ENCODE measurements at places on chromosomes 6 and 20. TPM values are rescaled to one million over a fixed set of nuclear protein-coding genes. Genes with fewer than 3 reads are reported as not detected.

PHF10 gene
- total RNA-seq = 8.5 TPM

GRCh38 chr6:18515767-18516166 is 128.6 kb downstream of the RNF144B start:
- no peak overlapping the region for H3K4me3 ChIP-seq
- DNase-seq = peak; percentile 35
- no peaks in the 10 kb centered on the region for H3K36me3 ChIP-seq
- no peaks in the 10 kb centered on the region for H3K27me3 ChIP-seq
- no peak overlapping the region for H3K27ac ChIP-seq

DNA sequence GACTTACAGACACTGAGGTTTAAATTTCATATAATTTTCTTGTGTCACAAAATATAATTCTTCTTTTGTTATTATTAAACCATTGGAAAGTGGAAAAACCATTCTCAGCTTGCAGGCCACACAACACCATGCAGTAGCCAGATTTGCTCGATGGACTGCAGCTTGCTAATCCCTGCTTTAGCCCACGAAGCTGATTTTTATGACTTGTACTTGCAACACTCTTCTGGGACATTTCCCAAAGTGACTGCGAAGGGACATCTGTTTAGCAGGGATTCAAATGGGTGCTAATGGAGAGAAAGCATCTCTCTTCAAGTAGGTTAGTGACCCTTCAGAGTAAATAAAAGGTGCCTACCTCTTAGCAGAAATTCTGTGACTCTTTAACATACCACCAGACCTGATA is 304.6 kb upstream of the ZFP64 start:
- H3K27ac ChIP-seq = no peak overlapping the region
- peaks cover 36% of the 10 kb centered on the region for H3K4me1 ChIP-seq
- no peaks in the 10 kb centered on the region for H3K27me3 ChIP-seq

GRCh38 chr6:112227992-112228391 is 26.4 kb downstream of the LAMA4 start:
- H3K27ac ChIP-seq = peak overlapping the region; percentile 33
- H3K4me3 ChIP-seq = no peak overlapping the region
- peaks cover 73% of the 10 kb centered on the region for H3K4me1 ChIP-seq
- peaks cover 12% of the 10 kb centered on the region for H3K36me3 ChIP-seq
- peak; percentile 2 for DNase-seq

- no peaks in the 10 kb centered on the region for H3K4me1 ChIP-seq
- 0 out of 2 replicates have a peak, but pooled peaks cover 5% of the 10 kb centered on the region for H3K27me3 ChIP-seq
- no peak overlapping the region for H3K4me3 ChIP-seq
- DNase-seq = no peak
Observed at GRCh38 chr20:48740712-48741111, 87.1 kb downstream of the PREX1 start.

- H3K36me3 ChIP-seq = 0 out of 2 replicates have a peak, but pooled peaks cover 3% of the 10 kb centered on the region
- no peak for DNase-seq
- peaks cover 15% of the 10 kb centered on the region for H3K4me1 ChIP-seq
- H3K27ac ChIP-seq = no peak overlapping the region
Observed at GRCh38 chr6:135018052-135018451, 36.6 kb downstream of the HBS1L start.

All from GM23248 (cell line).